ENCODE measurements at places on chromosomes 12 and 14.

DNA sequence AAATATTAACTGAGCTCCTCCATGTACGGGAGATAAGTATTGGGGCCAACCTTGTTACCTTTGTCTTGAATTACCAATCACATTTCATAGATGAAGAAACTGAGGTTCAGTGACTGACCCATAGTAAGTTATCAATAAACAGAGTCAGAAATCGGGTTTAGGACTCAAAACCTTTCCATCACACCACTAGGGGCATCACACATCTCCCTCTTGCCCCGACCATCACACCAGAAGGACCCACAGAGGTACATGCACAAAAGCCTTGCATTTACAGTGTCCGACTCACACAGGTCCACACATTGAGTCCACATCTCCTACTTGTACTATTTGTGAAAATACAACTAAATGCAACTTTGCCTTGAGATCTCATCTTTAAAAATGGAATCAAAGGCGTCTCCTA lies 29.4 kb downstream of the KCNA5 start:
- DNase-seq: no peak

DNA sequence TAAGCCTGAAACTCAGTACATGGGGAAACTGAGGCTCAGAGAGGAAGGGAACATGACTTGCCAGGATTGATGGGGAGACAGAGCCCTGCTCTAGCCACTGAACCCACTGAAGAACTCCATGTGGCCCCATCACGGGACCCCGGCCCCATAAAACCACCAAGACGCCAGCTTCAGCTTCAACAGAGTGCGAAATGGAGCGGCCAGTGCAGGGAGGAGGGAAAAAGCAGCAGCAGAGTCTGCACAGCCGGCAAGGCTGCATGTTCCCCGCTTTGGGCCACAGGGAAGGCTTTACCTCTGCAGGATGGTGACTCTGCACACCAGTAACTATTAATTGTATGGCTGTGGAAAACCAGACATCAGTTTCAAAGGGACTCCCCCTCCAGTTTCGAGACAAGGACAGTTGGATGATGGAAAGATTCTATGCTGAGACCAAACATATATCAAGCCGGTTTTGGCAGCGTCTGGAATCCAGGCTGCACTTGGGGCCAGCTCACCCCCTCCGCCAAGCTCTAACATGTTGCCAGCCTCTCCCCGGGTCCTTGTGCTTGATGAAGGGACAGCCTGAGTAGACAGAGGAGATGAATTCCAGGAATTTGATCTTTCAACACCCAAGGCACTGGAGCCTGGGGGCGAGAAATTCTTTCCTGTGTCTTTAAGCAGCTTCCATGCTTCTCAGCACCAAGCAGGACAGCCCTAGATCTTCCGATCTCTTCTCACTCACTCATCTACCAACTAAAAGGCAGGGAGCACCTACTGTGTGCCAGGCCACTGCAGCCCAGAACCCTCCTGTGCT lies 55.7 kb upstream of the BCL11B start:
- peak; percentile 63 for DNase-seq

GRCh38 chr12:1343422-1343821 lies 251.0 kb downstream of the FBXL14 start:
- DNase-seq: no peak

GRCh38 chr12:51341251-51342007 lies 5.0 kb downstream of the CELA1 start:
- DNase-seq: peak; percentile 14

- DNase-seq: no peak
These were observed 8.4 kb upstream of the GMFB start for GRCh38 chr14:54497224-54497623.

- peak; percentile 27 for DNase-seq
These were observed 229.7 kb downstream of the TTC6 start for GRCh38 chr14:37824939-37825712.

GRCh38 chr12:79454338-79454843 lies 236.4 kb downstream of the PAWR start:
- DNase-seq: no peak

DNA sequence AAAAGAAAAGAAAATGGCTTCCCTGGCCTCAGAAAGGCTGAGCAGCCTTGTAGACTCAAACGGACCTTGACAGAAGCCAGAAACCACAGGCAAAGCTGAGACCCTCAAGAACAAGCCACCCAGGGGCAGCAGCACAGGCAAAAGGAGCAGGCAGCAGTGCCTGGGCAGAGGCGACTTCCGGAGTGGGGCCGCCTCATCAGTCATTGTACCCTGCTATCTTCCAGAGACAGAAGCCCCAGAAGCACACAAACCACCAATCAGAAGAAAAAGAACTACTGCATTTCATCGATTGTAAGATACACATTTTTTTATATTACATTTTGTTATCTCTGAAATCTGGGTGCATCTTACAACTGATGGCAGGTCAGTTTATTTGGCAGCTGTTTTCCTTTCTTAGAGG lies 58.2 kb upstream of the ZFP36L1 start:
- no peak for DNase-seq

GRCh38 chr12:65685514-65685913 lies 138.8 kb upstream of the HMGA2 start:
- no peak for DNase-seq

DNA sequence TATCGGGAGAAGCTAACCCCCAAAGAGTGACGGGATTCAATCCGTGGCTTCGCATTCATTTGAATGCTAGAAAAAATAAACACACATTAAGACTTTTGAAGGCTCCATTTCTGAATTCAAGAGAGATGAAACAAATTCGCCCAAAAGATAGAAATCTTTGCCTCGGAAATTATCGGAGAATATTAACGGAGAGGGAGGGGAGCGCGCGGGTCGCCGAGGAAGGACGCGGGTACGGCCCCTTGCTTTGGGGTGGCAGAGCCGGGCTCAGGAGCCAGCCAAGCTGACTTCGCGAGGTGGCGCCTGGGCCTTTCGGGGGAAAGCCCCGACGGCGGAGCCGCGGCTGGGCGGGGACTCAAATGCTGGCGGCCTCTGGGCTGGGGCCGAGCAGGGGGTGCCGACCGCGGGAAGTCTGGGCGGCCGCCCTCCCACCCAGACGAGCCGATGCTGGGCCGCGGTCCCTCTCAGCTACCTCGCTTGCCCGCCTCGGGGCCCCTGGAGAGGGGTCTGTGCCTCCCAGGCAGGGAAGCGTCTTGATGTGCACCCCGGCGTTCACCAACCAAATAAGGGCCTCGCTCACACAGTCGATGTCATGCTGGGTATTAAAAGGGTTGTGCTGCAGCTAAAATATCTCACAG lies 14.7 kb downstream of the NKX2-1 start:
- DNase-seq: no peak

DNA sequence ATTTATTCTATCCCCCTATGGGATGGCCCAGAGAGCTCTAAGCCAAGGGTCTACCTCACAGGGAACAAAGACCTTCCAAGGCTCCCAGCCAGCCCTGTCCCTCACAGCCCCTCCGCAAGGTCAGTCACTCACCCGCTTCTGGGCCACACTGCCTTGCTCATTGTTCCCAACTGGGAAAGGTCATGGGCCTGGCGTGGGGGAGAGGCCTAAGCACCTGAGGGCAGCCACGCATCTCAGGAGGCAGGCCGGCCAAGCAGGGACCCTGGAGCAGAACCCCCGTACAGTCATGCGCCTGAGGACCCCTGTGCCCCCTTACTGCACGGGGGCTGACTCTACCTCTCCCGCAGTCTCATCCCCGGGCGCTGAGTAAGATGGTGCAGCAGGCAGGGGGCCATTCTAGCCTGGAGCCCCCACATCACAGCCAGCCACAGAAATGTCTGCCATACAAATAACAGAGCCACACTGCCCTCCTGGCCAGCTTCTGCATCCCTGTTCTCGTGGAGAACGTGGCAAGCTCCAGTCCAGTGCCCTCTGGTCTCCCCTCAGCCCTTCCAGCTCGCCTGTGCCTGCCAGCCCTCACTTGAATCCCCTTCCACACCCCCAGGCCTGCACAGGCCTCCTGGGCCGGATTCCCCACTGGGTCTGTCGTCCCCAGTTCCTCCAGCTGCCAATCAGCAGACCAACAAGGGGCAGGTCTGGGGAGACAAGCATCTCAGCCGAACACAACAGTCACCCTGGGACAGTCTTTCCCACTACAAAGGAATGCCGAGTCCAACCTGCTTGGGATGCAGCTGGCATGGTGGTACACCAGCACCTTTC lies 16.3 kb downstream of the CCDC85C start:
- DNase-seq: no peak

- DNase-seq: no peak
These were observed 55.9 kb upstream of the SRRM4 start for GRCh38 chr12:118925407-118925806.

GRCh38 chr14:65471038-65471878 lies 58.7 kb downstream of the FUT8 start:
- DNase-seq: no peak

- no peak for DNase-seq
These were observed 5.7 kb downstream of the CD69 start for GRCh38 chr12:9755035-9755434.

- no peak for DNase-seq
These were observed 17.2 kb downstream of the PPFIBP1 start for GRCh38 chr12:27541031-27541719.

GRCh38 chr14:64503434-64504309 lies at the start of gene ZBTB25:
ZBTB25 (minus strand) TSS chr14:64503838; CDS start chr14:64490533, 13,305 bp downstream.
- DNase-seq: peak; percentile 93

- DNase-seq: no peak
These were observed 80.3 kb upstream of the TRAF3 start for GRCh38 chr14:102696856-102697495.

- DNase-seq: no peak
These were observed 37.7 kb upstream of the MYBPC1 start for GRCh38 chr12:101557094-101557493.

DNA sequence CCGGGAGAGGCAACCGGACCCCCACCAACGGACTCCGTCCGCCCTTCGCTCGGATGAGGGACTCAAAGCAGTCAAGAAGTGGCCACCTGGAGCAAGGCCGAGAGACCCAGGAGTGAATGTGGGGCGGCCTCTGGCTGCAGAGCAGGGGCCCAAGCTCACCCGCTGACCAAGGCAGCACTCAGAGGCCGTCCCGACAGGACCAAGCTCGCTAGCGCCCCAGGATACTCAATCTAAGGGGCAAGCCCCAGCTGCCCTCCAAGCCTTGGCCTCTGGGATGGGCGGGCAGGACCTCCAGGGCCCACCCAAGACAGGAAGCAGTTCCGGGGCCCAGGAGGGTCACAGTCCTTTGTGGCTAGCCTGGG lies 936 bp downstream of the AKT1 start:
- no peak for DNase-seq

GRCh38 chr14:23432946-23433345 lies 2.5 kb downstream of the MYH7 start:
- DNase-seq: no peak

DNA sequence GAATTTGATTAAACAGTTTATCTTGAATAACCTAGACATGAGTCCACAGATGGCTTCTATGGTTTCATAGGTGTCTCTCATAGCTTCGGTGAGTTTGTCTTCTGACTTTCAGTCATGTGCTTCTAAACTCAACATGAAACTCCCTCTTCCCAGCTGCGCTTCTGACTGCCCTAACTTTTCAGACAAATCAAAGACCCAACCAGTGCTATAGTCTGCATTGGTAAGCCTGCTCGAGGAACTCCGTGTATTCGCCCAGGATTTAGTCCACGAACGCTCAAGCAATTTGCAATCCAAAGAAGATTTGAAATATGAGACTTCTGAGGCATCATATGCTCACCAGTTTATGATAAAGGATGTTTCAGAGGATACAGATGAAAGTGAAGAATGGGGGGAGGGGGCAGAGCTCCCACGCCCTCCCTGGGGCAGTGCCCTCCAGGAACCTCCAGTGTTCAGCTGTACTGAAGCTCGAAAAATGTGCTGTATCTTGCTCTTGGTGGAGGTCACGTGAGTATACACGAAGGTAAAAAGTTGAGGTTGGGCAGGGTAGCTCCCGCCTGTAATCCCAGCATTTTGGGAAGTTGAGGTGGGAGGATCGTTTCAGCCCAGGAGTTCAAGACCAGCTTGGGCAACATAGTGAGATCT lies 5.2 kb upstream of the RILPL2 start:
- no peak for DNase-seq

DNA sequence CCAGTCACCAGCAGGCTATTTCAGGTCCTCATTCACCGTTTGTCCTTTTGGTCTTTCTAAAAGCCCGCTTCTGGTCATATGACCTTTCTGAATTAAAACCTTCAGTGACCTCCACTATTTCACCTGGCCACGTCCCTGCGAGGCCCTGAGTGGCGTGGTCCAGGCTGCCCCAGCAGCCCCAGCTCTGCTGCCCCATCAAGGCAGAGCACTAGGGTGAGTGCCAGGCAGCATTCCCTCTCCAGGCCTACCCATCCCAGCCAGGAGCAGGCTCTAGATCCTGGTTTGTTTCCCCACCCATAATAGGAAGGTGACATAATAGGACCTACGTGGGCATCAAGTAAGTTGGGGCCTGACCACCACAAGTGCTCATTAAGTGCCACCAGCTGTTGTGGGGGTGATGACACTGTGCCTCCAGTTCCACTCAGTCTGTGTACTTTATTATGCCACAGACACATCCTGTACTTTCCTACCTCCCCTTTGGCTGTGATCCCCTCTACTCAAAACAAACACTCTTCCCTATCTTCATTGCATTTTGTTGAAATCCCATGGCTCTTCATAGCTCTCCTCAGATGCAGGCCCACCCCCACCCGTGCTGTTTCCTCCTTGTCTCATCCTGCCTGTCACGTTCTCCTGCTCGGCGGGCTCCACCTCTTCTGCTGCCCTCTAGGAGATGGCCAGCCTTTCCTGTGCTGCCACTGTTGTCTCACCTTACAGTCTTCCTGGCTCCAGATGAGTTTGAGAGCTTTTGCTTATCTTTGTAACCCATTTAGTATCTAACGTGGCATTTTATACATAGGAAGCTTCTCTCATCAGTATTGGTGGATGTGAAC lies 21.4 kb downstream of the CKB start:
- no peak for DNase-seq

GRCh38 chr14:104926619-104927431 lies 2.1 kb downstream of the PLD4 start:
- no peak for DNase-seq

DNA sequence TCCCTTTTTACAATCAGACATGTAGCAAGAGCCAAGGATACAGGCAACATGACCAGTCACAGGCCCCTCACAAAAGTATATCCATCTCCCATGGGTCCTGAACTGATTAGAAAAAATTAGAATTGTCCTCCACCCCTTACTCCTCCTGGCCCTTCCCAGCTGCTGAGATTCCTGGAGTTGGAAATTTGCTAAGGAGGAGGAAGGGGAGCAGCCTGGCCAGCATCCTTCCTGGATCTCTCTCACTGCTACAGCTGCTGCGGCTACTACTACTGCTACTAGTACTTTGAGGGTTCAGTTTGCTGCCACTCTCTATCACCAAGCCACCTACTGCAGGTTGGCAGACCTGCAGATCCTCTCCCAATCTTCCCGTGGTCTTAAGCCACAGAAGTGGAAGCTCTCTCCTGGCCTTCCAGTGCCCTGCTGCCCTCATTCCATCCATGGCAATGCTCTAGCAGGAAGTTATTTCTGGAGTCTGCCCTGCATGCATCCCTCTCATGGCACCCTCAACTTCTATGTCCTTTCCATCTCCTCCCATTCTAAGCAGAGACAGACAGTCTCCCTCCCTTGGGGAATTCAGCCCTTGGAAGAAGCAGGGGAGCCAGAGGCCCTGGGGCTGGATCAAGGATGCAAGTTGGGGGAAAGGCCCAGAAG lies 1.0 kb downstream of the ITGA7 start:
- no peak for DNase-seq
